HepG2 (cell line): ENCODE measurements at places on chromosomes 13 and 19. TPM values are rescaled to one million over a fixed set of nuclear protein-coding genes. Genes with fewer than 3 reads are reported as not detected.
A peak's percentile ranks its signal among the peaks of the same experiment; 100 is the strongest.

The LILRB5 gene
- total RNA-seq, result not detected in 2 replicates

The SLITRK6 gene
- not detected in 2 replicates for total RNA-seq

The ZNF556 gene
- 28.6 and 41.2 TPM in 2 replicates for total RNA-seq

The DZIP1 gene
- 36.7 and 36.9 TPM in 2 replicates for total RNA-seq

DNA sequence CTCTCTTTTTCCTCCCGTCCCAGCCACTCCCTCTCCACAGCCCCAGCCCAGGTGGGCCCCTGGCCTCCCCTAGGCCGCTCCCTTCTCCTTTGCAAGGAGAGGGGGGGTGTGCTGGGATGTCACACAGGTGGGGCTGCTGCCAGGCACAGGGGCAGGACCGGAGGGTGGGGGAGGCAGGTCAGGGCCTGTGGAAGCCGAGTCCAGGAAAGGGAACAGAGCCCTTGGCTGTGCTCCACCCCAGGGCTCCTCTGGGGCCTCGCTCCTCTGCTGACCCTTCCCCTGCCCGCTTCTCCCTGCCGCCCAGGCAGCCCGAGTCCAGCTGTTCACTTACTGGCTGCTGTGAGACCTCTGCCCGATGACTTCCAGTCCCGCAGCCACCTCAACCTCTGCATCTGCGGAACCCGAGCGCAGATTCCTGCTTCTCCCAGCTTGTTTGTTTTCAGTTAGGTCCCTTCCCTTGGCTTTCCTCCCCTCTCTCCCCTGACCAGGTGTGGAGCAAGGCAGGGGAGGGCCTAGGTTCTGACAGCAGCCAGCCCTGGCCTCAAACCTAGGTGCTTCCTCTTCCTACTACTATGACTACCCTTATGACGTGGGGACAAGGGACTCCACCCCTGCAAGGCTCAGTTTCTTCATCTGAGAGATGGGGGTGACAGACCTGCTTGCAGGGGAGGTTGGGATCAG, 850 bp upstream of the KLK11 start:
- DNase-seq, result no peak

DNA sequence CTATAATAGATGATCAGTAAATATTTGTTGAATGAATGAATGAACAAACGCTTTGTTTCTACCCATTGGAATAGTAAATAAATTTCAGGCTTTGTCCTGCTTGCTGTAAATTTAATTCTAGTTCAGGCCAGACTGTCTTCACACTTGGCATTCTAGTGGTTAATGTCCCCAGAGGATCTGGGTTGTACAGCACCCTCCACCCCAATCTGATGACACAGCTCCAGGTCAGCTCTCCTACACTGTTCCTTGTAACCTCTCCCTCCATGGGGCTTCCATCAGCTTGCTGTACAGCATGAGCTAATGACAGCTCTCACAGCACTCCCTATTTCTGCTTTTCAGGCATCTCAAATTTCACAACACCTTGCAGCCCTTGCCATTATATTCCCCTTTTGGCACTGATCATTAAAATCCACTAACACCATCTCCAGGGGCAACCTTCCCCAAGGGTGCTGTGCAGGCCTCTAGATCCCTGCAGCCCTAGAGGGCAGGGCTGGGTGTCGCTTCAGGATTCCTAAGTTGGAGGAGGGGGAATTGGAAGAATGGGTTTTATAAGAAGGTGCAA, 12.7 kb upstream of the KL start:
- no peak for DNase-seq

DNA sequence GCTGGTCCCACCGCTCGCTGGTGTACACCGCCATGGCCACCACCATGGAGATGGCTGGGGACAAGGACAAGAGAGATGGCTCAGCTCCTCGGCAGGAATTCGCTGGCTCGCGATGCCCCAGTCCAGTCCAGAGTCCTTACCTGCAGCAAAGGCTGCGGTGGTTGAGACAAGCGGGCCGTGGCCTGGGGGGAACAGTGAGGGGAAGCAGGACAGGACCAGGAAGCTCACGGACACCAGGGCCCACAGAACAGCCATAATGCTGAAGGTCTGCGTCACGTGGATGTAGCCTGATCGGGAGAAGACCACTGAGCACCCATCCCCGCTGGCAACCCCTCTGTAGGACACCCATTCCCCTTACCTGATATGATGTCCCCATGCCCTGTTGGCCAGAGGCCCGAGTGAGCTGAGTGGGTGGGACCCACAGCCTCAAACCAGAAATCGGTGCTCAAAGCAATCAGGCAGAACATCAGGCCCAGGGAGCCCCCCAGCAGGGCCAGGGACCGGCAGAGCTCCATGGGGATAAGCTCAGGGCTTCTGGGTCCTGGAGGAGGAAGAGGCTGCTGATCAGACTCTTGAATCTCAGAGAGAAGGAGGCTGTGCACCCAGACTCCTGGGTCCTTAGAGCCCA, 319 bp downstream of the NKG7 start:
- DNase-seq, result no peak

DNA sequence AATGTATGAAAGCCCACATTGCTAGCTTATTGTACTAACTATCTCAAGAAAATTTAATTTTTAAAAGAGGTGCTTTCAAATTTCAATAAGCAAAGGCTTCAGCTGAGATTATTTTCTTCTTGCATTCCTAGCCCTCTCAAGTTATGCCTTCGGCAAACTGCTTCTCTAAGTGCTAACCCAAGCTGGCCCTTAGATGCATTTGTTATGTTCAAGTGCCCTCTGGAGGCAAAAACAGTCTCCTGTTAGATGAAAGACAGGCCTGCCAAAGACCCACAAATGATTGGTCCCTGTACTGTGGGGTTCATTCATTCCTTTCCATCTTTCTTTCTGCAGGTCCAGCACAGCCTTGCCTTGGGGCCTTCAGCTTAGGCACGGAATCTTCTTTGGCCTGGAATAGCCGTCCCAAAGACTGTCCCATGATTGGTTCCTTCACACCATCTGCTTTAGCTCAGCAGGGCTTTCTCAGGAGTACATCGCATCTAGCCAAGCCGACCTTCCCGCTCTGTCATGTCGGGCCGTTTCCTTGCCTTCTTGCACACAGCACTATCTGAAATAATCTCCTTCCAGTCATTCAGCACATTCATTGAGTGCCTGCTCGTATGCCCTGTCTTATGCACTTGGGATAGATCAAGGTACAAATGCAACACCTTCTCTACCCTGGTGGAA, 26.4 kb upstream of the TPTE2 start:
- DNase-seq, result peak; percentile 70

DNA sequence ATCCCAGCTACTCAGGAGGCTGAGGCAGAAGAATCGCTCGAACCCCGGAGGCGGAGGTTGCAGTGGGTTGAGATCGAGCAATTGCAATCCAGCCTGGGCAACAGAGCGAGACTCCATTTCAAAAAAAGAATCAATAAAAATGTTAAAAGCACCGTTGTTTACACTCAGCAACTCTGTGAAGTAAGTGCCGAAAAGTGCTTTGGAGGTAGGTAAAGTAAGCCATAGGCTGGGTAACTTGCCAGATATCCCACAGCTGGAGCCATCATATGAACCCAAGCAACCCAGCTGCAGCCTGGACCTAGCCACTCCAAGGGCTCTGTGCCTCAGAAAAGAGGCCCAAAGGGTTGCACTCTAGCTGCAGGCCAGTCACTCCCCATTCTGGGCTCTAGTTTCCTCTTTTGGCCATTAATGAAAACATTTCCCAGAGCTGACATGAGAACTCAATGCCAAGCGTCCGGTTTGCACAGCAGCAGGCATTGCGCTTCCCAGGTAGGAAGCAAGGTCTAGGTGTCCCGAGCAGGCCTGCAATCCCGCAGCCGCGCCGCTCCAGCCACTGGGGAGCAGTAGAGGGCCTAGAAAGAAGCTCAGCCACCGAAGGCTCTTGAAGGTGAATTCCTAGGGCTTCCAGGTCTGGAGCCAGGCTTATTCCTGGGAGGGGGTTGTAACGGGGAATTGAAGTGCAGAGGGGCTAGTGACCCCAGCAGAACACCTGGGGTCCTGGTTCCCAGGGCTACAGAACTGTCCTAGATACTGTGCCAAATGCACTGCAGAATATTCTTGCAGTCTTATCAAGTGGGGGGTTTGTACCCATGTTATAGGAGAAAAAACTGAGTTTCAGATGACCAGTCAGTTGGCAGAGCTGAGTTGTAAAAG, 4.1 kb upstream of the CD79A start:
- DNase-seq, result peak; percentile 72

- DNase-seq, result no peak
Measured at GRCh38 chr13:41622432-41623429, 165.4 kb downstream of the RGCC start.

- DNase-seq, result no peak
Measured at GRCh38 chr19:31725051-31725450, 375.8 kb upstream of the TSHZ3 start.

- no peak for DNase-seq
Measured at GRCh38 chr13:100245104-100245503, 156.2 kb downstream of the PCCA start.

DNA sequence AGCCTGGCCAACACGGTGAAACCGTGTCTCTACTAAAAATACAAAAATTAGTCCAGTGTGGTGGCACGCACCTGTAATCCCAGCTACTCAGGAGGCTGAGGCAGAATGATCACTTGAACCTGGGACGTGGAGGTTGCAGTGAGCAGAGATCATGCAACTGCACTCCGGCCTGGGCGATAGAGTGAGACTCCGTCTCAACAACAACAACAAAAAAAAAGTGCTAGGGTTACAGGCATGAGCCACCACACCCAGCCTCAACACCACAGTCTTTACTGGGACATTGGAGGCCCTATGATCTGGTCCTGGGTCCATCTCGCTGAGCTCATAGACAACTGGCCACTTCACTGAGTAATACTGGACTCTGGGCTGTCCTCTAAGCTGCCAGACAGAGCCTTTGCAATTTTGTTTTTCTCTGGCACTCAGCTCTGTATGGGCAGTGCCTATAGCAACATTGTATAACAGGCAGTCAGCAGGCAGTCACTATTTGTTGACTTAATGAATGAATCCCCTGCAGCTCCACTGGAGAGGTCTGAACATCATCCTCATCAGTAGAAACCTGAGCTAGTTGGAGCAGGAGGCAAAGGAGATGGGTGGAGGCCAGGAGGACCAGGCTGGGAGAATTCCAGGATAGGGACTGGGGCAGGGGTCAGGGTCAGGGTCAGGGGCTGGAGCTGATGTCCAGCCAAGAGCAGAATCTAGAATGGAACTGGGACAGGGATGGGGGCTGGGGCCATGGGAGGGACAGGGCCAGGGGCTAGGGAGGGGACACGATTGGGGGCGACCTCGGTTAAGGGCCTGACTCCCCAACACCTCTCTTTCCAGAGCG, 8.1 kb downstream of the BLOC1S3 start:
- DNase-seq, result peak; percentile 75

DNA sequence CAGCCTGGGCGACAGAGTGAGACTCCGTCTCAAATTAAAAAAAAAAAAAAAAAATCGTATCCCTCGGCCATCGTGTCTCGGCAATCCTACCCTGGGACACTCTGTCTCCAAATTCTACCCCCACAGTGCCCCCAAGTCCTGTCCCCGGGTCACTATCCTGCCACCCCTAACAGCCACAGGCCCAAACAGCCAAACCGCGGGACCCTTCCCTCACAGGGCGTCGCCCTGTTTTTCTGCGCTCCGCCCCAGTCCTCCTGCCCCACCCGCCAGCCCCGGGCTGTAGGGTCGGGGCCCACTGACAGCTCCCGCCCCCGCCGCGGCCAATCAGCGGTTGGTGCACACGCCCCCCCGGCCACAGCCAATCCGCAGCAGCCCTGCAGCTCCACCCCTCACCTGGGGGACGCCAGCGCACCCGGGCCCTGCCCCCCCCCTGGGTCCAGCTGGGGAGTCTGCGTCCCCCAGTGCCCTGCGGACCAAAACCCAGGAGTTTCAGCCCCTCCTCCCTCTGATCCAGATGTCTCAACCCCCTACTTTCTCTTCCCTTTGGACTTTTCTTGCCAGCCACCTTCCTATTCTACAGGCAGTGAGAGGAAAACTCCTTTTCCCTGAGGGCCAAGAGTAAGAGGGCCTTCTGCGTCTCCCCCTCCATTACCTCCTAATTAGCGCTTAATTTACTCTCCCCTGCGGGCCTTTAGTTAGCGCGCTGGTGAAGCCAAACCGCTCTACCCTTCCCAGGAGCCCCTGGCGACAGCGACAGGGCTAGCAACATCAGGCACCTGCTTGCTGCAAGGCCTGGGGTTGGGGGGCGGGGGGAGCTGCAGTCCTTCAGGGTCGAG, 1.5 kb upstream of the BCAT2 start:
- peak; percentile 37 for DNase-seq

DNA sequence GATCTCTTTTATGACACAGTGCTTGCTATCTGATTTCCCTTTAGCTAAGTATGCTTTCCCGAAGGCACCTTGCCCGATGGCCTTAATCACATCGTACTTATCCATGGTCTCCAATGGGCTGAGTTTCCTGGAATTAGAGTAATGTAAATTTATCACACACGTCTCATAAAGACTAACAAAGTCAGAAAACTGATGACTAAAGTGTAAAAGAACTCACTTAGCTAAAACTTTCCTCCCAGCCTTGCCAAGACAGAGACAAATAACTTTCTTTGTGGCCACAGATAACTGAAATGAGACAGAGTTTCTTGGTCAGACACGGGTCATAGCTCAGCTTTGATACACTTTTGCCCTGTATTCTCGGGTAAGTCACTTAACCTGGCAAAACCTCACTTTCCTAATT, 1.5 kb downstream of the NEK5 start:
- no peak for DNase-seq

GRCh38 chr13:92537471-92537870, 689.1 kb upstream of the GPC6 start:
- DNase-seq, result no peak

DNA sequence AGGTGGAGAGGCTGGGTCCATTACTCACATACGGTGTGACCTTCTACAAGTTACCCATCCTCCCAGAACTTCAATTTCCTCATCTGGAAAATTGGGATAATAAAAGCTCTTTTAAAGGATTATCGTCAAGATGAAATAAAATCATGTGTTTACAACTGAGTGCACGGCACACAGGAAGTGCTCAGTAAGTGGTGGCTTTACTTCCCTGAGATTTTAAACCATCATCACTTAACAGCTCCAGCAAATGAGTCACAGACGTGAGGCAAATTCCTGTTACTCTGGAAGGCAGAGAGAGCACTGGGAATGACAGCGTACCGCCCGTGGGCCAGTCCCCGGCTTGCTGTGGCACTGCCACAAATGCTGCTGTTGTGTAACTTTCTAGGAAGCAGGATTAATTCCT, 64.1 kb downstream of the MRPL57 start:
- no peak for DNase-seq

GRCh38 chr19:50422397-50423278, 3.9 kb downstream of the SPIB start:
- DNase-seq, result no peak

GRCh38 chr19:52065399-52065798, 16.8 kb upstream of the ZNF432 start:
- DNase-seq, result no peak

DNA sequence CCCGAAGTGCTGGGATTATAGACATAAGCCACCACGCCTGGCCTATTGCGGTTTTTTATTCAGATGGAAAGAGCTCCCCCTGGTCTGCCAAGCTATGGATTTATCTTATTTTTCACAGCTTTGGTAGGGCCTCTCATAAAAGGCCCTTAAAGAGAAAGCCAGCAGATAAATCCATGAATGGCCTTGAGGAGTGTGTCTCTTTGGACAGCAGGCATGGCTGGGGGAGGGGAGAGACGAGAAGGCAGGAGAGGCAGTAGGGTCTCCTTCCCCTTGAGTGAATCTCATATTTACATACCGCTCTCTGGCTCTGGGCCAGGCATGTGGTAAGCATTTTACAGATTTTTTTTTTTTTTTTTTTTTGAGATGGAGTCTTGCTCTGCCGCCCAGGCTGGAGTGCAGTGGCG, 25.2 kb downstream of the MARK4 start:
- peak; percentile 87 for DNase-seq

GRCh38 chr13:60355056-60355455, 42.0 kb upstream of the TDRD3 start:
- DNase-seq, result no peak
